ENCODE measurements at places on chromosomes 16 and 17.
A peak's percentile ranks its signal among the peaks of the same experiment; 100 is the strongest.

- no peak for DNase-seq
Observed at GRCh38 chr16:10692470-10692869, 2.3 kb downstream of the TEKT5 start.

- no peak for DNase-seq
Observed at GRCh38 chr16:76941113-76941512, 249.9 kb upstream of the MON1B start.

GRCh38 chr17:14340857-14341754 is 40.2 kb downstream of the HS3ST3B1 start:
- no peak for DNase-seq

- no peak for DNase-seq
Observed at GRCh38 chr17:44417553-44417952, 28.1 kb upstream of the ITGA2B start.

DNA sequence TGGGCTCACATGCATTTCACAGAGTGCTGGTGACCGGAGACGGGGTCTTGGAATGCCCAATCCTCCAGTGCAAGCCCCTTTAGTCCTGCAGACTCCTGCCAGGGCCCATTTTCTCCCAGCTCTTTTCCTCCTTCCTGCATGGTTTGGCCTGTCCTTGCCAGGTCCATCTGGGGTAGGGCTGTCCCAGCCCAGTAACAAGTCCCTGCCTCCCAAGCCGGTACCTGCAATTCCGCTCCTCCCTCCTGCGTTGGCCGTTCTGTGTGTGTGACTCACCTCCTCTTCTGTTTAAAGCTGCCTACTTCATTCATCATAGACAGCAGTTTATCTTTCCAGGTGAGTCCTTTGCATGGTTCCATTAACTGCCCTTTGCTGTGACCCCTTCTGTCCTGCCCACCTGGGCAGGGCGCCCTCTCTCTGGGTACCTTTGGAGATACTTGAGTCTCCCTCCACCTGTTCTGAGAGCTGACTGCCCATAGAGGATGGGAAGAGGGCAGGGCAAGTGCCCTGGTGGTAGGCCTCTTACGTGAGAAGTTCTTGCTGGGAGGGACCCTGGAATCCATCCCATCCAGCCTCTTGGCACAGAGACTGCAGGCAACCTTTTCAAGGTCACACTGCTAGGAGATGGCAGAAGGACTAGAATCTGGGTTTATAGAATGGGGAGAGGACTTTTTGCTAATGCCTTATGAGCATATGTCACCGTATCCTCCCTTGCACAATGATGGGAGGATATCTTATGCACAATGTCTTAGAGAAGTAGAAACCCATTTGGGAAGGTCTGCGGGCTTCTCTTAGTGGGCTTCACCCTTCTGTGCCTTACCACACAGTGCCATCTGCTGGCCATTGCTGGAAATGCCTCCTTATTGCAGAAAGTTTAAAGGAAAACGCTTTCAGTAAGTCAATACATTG is 29.7 kb upstream of the LGALS9 start:
- peak; percentile 50 for DNase-seq

Measured in stimulated activated CD4-positive, alpha-beta T cell treated with anti-CD3 and anti-CD28 coated beads, TNF-alpha, amount 100 ng/mL, for 1 hour (primary cell).